Activated naive CD8-positive, alpha-beta T cell treated with anti-CD3 and anti-CD28 coated beads for 36 hours (primary cell): ENCODE measurements at places on chromosomes 11 and 22.

- no peak for DNase-seq
- H3K4me3 ChIP-seq, result no peak overlapping the region
- H3K27me3 ChIP-seq, result peaks cover 44% of the 10 kb centered on the region
- no peaks in the 10 kb centered on the region for H3K36me3 ChIP-seq
These were observed 23.9 kb downstream of the EHF start for GRCh38 chr11:34644669-34645406.

- peaks cover 7% of the 10 kb centered on the region for H3K4me1 ChIP-seq
- no peaks in the 10 kb centered on the region for H3K27me3 ChIP-seq
- H3K36me3 ChIP-seq, result peaks cover 6% of the 10 kb centered on the region
- no peak overlapping the region for H3K27ac ChIP-seq
These were observed 379.5 kb downstream of the ETS1 start for GRCh38 chr11:128207861-128208321.

GRCh38 chr11:35281169-35281688 lies 138.1 kb downstream of the SLC1A2 start:
- peaks cover 21% of the 10 kb centered on the region for H3K4me1 ChIP-seq
- no peak overlapping the region for H3K27ac ChIP-seq
- no peak overlapping the region for H3K4me3 ChIP-seq
- H3K27me3 ChIP-seq, result no peaks in the 10 kb centered on the region

DNA sequence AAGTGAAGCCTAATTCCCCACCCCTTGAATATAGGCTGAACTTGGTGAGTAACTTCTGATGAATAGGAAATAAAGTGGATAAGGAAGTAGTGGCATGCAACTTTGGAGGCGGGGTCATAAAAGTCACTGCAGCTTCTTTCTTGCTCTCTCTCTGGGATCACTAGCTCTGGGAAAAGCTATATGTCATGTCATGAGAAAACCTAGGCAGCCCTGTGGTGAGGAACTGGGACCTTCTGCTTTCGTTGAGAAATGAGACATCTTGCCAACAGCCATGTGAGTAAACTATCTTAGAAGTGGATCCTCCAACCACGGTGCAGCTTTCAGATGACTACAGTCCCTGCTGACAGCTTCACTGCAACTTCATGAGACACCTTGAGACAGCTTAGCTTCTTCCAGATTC lies 15.7 kb downstream of the ZNF214 start:
- DNase-seq, result no peak
- H3K27me3 ChIP-seq, result peaks cover 23% of the 10 kb centered on the region
- no peaks in the 10 kb centered on the region for H3K4me1 ChIP-seq

- H3K4me1 ChIP-seq, result no peaks in the 10 kb centered on the region
- no peak overlapping the region for H3K27ac ChIP-seq
- no peak overlapping the region for H3K4me3 ChIP-seq
- no peaks in the 10 kb centered on the region for H3K27me3 ChIP-seq
These were observed 981.6 kb upstream of the FAT3 start for GRCh38 chr11:91243051-91243450.

- no peak overlapping the region for H3K4me3 ChIP-seq
- H3K27me3 ChIP-seq, result no peaks in the 10 kb centered on the region
- no peak overlapping the region for H3K27ac ChIP-seq
- DNase-seq, result no peak
- H3K36me3 ChIP-seq, result no peaks in the 10 kb centered on the region
- H3K4me1 ChIP-seq, result no peaks in the 10 kb centered on the region
These were observed 34.9 kb downstream of the SERPINH1 start for GRCh38 chr11:75596914-75597313.

- no peak overlapping the region for H3K27ac ChIP-seq
- no peak for DNase-seq
- peaks cover 12% of the 10 kb centered on the region for H3K4me1 ChIP-seq
- H3K27me3 ChIP-seq, result peaks cover 27% of the 10 kb centered on the region
- H3K36me3 ChIP-seq, result no peaks in the 10 kb centered on the region
These were observed 3.2 kb downstream of the MAPK11 start for GRCh38 chr22:50266994-50267393.

- H3K4me1 ChIP-seq, result no peaks in the 10 kb centered on the region
- H3K27ac ChIP-seq, result no peak overlapping the region
- no peak overlapping the region for H3K4me3 ChIP-seq
- H3K36me3 ChIP-seq, result peaks cover 21% of the 10 kb centered on the region
- DNase-seq, result no peak
- H3K27me3 ChIP-seq, result no peaks in the 10 kb centered on the region
These were observed 17.4 kb upstream of the BACE1-AS start for GRCh38 chr11:117273550-117274289.

GRCh38 chr22:25057013-25057881 lies 104.7 kb downstream of the KIAA1671 start:
- peaks cover 54% of the 10 kb centered on the region for H3K4me1 ChIP-seq
- H3K27me3 ChIP-seq, result no peaks in the 10 kb centered on the region
- peaks cover 5% of the 10 kb centered on the region for H3K36me3 ChIP-seq
- no peak overlapping the region for H3K27ac ChIP-seq

GRCh38 chr22:28143961-28144745 lies 225.1 kb upstream of the PITPNB start:
- H3K36me3 ChIP-seq, result no peaks in the 10 kb centered on the region
- peaks cover 2% of the 10 kb centered on the region for H3K4me1 ChIP-seq
- H3K4me3 ChIP-seq, result no peak overlapping the region
- H3K27ac ChIP-seq, result no peak overlapping the region

DNA sequence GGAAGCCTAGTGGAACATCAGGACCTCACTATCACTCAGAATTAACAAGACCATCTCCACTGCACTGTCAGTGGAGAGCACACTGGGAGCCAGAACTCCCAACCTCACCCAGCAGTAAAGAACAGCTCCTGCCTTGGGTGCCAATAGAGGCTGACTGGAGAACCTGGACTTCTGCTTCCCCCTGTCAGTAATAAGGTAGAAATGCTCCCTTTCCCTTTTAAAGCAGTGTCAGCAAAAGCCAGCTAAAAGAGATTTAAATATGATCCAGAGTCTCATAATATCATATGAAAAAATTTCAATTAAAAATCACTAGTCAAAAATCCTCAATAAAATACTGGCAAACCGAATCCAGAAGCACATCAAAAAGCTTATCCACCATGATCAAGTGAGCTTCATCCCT lies 82.8 kb downstream of the SPATA19 start:
- H3K36me3 ChIP-seq, result no peaks in the 10 kb centered on the region
- H3K4me3 ChIP-seq, result no peak overlapping the region
- no peaks in the 10 kb centered on the region for H3K4me1 ChIP-seq
- no peak for DNase-seq
- no peak overlapping the region for H3K27ac ChIP-seq

DNA sequence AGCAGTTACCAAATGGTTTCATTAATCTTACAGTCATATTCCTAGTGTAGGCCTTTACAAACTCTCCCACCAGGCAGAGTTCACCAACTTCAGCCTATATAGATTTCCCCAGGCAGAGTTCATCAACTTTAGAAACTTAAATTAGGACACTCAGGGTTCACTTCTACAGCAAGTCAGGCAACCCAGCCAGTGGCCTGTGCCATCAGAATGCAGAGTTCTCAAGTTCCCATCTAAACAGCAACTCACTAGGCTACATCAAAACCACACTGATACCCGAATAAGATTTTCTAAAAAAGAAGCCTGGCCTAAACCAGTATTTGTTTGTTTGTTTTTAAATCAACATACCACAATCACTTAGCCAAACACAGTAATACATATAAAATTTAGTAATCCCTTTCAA lies 33.7 kb downstream of the PICALM start:
- no peak overlapping the region for H3K4me3 ChIP-seq
- peaks cover 17% of the 10 kb centered on the region for H3K36me3 ChIP-seq
- peaks cover 46% of the 10 kb centered on the region for H3K4me1 ChIP-seq

DNA sequence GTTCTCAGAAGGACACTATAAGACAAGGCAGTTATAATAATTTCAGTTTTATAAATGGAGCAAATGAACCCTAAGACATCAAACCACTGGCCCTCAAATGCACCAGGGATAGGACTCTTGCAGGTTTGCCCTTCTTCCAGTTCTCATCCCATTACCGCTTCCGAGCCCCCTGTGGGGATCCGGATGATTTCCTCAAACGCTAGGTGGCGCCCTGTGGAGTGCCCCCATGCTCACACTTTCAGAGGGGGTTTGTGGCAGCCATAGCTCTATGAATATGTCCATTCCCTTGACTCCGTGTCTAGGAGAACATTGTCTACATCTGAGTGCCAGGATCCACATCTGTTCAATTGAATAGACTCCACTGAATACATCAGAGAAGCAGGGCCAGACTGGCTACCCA lies 816.3 kb downstream of the NTM start:
- DNase-seq, result no peak
- H3K27ac ChIP-seq, result no peak overlapping the region
- no peaks in the 10 kb centered on the region for H3K27me3 ChIP-seq
- H3K36me3 ChIP-seq, result no peaks in the 10 kb centered on the region
- H3K4me3 ChIP-seq, result no peak overlapping the region
- no peaks in the 10 kb centered on the region for H3K4me1 ChIP-seq

DNA sequence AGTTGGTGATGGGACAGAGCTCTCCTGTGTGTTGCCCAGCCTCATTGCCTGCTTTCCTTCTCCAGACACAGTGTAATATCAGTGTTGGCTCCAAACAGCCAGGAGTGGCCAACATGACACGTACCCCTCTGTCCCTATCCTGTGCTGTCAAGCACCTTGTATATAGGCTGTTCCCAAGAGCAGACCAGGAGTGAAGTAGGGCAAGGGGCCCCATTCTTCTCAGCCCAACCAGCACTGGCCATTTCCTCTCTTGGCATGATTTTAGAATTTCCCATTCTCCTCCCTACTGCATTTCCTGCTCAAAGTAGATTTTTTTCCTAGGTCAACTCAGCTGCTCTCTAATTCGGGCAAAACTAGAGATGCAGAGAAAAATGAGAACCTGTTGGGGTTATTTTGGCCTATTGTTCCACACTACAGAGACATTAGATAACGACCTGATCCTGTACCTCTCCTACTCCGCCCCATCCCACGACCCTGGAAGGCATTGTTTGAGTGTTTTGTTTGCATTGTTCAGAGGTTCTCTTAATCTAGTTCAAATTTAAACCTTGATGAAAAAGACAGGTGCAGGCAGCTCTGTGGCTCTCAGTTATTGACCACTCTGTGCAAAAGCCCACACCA lies 95.6 kb downstream of the RASSF10 start:
- H3K36me3 ChIP-seq, result no peaks in the 10 kb centered on the region
- no peak overlapping the region for H3K27ac ChIP-seq
- H3K4me1 ChIP-seq, result no peaks in the 10 kb centered on the region
- H3K4me3 ChIP-seq, result no peak overlapping the region
- no peak for DNase-seq

DNA sequence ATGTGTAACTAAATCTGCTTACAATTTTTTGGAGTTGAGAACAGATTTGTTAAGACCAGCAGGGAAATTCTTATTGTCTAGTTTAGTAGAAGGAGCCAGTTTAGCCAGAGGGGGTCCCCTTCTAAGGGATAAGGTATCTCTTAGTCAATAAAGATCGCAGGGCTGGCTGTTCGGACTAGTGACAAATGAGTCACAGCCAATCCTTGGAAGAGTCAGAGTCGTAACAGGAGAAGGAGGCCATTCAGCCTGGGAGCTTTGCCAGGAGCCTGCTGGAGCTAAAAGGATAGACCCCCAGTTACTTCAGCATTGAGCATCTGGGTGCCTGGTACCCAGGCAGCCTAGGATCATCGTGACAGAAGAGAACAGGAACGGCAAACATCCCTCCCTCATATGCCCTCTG lies 191.6 kb upstream of the ARHGAP20 start:
- H3K4me3 ChIP-seq, result no peak overlapping the region
- DNase-seq, result no peak
- H3K36me3 ChIP-seq, result peaks cover 5% of the 10 kb centered on the region
- no peaks in the 10 kb centered on the region for H3K27me3 ChIP-seq

DNA sequence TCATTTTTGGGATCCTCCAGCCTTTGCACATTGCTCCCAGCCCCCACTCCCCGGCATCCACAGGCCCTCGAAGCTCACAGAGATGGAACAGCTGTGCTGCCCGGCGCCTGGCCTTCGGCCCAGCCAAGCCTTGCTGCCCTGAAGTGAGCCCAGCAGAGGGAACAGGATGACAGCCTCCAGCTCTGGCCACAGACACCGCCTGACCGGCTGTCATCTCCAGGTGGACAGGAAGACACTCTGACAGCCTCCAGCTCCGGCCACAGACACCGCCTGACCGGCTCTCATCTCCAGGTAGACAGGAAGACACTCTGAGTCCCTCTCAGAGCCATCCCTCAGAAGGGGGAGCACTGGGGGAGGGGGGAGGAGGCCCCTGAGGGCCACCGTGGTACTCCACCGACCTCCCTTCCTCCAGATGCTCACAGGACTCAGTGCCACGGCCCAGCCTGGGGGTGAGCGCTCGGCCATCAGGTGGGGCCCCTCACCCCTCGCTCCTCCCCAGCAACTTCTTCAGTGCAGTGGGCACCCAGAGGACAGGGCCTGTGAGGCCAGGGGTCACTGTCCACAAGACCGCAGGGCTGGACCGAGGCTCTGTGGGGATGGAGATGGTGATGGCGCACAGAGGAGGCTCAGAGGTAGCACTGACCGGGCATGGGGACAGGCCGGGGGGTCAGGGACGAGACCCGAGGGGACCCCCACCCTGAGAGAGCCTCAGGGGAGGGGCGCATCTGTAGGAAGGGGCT lies 58.6 kb downstream of the BRD1 start:
- H3K27ac ChIP-seq, result no peak overlapping the region
- H3K36me3 ChIP-seq, result peaks cover 7% of the 10 kb centered on the region
- no peaks in the 10 kb centered on the region for H3K27me3 ChIP-seq
- no peak for DNase-seq

GRCh38 chr11:80486678-80487077 lies 1045.8 kb upstream of the TENM4 start:
- no peaks in the 10 kb centered on the region for H3K27me3 ChIP-seq
- no peak overlapping the region for H3K27ac ChIP-seq
- no peaks in the 10 kb centered on the region for H3K36me3 ChIP-seq
- no peak overlapping the region for H3K4me3 ChIP-seq
- no peak for DNase-seq
- H3K4me1 ChIP-seq, result no peaks in the 10 kb centered on the region

- H3K27me3 ChIP-seq, result peaks cover 28% of the 10 kb centered on the region
- no peak overlapping the region for H3K27ac ChIP-seq
- no peak for DNase-seq
- H3K4me1 ChIP-seq, result no peaks in the 10 kb centered on the region
- no peak overlapping the region for H3K4me3 ChIP-seq
- H3K36me3 ChIP-seq, result no peaks in the 10 kb centered on the region
These were observed 6.9 kb upstream of the PRAME start for GRCh38 chr22:22565981-22566380.

GRCh38 chr11:111512296-111513239 lies at the start of gene BTG4:
BTG4 (minus strand) TSS chr11:111512386; CDS start chr11:111498776, 13,610 bp downstream.
- DNase-seq, result peak; percentile 45
- no peaks in the 10 kb centered on the region for H3K36me3 ChIP-seq
- peaks cover 18% of the 10 kb centered on the region for H3K4me1 ChIP-seq
- peaks cover 58% of the 10 kb centered on the region for H3K27me3 ChIP-seq
- no peak within 1 kb of the TSS for H3K27ac ChIP-seq

GRCh38 chr11:60810569-60810968 lies 25.4 kb downstream of the MS4A10 start:
- H3K27ac ChIP-seq, result no peak overlapping the region
- H3K4me1 ChIP-seq, result no peaks in the 10 kb centered on the region
- H3K4me3 ChIP-seq, result no peak overlapping the region
- no peaks in the 10 kb centered on the region for H3K36me3 ChIP-seq
